Gastrocnemius medialis (tissue), 4 donors: ENCODE measurements at places on chromosomes 2 and 18. TPM values are rescaled to one million over a fixed set of nuclear protein-coding genes. Genes with fewer than 3 reads are reported as not detected.

DNA sequence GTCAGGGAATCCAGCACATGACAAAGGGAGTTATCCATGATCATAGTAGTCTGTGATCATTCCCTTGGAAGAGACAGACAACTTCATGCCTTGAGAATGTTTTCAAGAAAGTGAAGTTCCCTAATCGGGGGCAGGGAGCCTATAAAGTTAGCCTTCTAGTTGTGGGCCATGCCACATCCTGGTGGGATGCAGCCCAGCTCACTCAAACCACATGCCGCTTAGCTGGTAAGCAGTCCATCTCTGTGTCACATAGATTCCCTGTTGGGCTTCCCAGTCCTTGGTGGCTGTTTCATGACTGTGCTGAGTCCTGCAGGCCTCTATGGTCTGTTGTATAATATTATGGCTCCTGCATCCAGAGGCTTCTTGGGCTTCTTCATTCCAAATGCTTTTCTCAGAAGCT lies 11.4 kb upstream of the ARHGAP25 start:
- no peak for DNase-seq

The DNAJC5G gene
- total RNA-seq: not detected

The C1QL2 gene
- total RNA-seq: not detected

- DNase-seq: no peak
Observed at GRCh38 chr2:44271296-44271695, 4.0 kb upstream of the SLC3A1 start.
